ENCODE measurements at places on chromosomes 5 and 9.
A peak's percentile ranks its signal among the peaks of the same experiment; 100 is the strongest.

DNA sequence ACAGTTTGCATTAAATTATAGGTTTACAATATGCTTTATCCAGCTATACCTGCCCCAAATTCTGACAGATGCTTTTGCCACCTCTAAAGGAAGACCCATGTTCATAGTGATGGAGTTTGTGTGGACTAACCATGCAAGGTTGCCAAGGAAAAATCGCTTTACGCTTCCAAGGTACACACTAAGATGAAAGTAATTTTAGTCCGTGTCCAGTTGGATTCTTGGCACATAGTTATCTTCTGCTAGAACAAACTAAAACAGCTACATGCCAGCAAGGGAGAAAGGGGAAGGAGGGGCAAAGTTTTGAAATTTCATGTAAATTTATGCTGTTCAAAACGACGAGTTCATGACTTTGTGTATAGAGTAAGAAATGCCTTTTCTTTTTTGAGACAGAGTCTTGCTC, 41.0 kb downstream of the FXN start:
- no peak for DNase-seq

GRCh38 chr5:172606156-172606785, 34.8 kb upstream of the NEURL1B start:
- DNase-seq: no peak

- DNase-seq: no peak
Observed at GRCh38 chr9:130874783-130875182, 21.8 kb downstream of the QRFP start.

DNA sequence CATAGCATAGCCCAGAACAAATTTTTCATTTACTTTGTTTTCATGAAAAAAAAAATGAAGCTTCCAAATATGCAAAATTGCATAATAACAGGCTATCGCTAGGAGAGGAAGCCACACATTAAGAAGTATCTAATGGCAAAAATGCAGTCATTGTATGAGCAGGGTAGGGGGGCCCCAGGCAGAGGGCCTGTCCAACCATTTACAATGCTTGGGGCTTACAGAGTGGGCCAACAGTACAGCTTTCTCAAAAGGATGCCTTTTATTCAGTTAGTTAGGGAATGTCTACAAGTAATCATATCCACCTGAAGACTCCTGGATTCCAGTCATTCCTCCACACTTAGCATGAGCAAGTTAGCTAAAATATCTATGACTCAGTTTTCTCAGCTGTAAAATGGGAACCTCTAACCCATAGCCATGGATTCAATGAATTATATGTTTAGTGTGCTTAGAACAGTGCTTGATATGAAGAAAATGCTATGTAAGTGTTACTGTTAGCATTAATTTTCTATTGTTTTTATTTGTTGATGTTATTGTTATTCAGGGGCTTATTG, 117.7 kb downstream of the GAS1 start:
- DNase-seq: no peak

DNA sequence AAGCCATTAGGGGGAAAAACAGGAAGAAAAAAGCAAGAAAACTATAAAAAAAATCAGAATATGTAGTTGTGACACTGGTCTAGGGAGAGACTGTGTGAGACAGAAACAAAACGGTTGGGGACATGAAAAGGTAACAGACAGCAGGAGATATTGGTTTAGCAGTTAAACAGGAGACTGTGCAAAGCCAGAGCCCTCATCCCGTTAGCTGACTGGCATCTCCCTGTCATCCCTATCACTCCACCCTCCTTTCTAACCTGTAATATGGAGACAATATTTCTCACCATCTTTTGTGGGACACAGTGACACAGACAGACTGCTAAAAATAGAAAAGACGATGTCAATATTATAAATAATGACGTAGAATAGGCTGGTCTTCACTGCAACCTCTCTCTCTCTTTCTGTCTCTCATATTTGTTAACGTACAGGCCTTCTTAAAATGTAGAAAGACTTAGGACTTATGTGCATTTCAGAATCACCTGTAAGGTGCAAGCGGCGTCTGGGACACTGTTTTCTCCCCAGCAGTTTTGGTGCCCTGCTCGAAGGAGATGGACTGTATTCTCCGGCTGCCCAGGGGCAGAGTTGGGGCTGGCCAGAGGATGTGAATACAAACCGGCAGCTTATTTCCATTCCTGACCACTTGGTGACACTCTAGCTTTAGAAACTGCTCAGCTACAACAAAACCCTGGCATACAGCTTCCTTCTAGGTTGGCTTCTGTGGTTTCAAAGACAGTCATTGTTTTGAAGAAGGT, 190.6 kb downstream of the MAT2B start:
- DNase-seq: peak; percentile 46

- no peak for DNase-seq
Observed at GRCh38 chr9:31210978-31211570, 1173.4 kb upstream of the ACO1 start.

DNA sequence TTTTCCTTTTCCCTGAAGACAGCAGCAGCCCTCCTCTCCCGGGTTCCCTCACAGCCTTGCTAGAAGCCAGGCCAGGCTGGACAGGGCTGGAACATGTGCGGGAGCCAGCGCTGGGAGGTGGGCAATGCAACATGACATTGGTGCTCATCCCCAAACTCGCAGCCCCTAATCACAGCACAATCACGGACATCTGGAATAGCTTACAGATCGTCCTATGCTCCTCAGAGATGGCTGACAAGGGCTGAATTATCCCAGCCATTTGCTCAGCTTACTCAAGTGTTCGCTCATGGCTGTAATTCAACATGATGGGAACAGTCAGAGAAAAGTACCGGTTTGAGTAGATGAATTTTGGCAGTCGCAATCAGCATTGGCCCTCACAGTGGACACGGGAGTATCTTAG, 49.8 kb downstream of the FSTL4 start:
- DNase-seq: no peak

DNA sequence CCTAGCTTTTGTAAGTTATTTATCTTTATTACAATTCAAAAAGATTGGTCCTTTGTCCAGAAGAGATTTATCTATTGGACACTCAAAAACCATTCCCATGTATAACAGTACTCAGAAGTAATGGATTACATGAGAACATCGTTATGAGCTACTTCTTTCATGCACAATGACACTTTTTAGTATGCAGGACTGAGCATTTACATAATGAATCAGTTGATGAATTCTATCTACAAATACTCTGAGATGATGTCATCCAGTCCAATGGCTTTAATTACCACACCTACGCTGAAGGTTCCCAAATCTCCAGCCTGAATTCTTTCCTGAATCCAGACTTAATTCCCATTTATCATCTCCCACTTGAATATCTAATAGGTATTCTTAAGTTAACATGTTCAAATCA, 75.3 kb downstream of the PTBP3 start:
- DNase-seq: no peak

DNA sequence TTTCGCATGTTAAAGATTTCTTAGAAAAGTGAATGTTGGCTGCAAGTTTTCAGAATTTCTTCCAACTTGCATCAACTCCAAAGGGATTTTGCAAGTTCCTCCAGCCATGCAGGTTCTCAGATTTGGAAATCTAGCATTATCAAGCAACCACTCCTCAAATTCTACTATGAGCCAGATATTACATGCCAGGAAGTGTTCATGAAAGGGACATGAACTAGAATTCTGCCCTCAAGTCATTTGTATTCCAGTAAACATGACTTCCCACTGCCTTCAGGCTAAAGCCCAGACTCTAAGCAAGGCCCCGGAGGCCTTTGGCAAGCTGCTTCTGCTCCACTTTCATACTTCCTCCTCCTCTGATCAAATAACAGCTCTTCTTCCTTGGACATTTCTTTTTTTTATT, 111.3 kb upstream of the PAPPA start:
- no peak for DNase-seq

DNA sequence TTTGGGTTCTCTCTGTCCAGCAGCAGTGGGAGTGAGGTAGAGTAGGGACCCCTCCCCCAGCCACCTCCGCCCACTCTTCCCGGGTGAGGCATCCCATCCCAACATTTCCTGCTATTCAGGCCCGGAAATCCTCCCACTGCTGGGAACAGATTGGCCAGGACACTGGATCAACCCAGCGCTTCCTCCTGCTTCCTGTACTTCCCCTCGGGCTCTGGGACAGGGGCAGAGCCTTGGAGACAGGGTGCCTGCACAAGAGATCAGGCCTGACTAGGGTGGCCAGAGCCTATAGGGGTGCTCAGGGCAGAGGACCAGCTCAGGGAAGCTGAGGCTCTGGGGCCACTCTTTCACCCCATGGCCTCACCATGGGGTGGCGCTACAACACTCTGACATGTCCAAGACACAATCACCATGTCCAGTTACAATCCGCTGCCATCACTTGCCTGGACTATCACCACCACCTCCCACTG, 14.5 kb downstream of the SH2D3C start:
- DNase-seq: no peak

DNA sequence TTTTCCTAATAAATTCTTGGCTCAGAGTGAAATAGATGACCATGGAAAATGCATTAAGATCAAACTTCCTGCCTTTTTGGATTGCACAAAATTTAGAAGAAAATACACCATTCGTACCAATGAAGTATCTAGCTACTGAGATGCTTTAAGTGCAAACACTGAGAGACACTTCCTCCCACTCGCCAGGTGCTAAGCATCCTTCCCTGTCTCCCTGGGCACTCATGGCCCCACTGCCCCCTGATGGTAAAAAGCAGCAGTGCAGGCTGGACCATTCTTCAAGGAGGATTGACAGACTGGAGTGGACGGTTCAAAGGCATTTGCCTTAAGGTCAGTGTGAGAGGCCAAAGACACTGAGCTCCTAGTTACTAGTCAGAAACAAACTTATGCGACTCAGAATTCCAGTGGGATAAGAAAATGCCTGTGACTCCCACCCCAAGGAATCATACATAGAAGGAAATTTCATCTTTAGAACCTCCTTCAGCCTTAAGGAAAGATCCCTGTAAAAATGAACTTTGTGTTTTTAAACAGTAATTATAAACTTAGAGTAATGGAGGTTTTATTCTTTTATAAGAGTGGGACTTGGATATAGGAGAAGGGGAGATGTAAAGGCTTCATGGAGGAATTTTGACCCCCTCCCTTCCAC, 86.0 kb upstream of the SLC30A5 start:
- DNase-seq: peak; percentile 54

DNA sequence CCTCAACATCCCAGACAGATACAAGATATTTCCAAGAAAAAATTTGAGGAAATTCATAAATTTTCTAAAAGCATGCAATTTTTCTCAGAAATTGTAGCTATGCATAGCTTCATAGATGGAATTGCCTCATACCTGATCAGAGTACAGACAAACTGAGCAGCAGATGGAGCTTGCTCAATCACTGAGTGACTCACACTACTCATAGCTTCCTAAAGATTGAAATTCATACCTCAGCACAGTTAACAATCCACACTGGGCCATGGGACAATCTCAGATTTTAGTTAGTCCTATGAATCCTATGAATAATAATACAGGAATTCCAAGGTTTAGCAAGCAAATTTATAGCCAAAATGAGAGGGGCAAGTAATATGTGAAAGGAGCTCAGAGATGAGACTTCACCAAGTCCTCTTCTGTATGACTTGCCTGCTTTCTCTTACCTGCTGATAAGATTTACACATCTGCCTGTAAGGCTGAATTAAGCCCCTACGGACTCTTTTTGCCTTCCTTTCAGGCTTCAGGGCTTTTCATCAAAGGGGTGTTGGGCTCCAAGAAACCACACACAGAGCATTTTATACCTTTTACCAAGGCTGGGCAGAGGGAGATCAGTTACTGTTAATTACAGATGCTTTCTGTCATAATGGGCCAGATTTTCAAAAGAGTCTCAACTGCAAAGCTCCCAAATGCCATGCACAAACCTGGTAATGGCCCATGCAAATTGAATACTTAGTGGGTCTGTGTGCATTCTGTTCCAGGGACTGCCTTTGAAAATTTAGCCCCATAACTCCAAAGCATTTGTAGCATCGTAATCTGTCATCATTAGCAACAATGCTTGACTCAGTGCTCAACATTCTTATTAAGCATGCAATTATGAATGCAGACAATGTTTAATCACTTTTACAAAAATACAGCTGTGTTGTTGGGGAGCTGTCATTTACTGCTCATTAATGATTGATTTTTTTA, 439.3 kb downstream of the DTWD2 start:
- peak; percentile 2 for DNase-seq

DNA sequence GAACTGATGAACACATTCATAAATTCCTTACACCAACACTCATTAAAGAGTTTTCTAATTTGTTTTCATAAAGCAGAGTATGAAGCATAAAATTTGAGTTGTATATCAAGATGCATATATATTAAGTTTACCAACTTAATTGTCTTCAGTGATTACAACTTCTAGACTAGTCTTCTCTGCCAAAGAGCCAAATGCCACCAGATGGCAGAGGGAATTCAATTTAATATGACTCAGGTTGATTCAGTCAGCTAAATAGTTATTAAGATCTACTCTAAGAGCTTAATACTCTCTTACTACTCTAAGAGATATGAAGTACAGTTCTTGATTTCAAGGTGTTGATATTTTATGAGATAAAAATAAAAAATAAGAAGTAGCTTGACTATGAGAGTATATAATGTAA, 53.4 kb downstream of the CDH10 start:
- DNase-seq: no peak

GRCh38 chr5:153884612-153884957, 154.1 kb downstream of the FAM114A2 start:
- no peak for DNase-seq

DNA sequence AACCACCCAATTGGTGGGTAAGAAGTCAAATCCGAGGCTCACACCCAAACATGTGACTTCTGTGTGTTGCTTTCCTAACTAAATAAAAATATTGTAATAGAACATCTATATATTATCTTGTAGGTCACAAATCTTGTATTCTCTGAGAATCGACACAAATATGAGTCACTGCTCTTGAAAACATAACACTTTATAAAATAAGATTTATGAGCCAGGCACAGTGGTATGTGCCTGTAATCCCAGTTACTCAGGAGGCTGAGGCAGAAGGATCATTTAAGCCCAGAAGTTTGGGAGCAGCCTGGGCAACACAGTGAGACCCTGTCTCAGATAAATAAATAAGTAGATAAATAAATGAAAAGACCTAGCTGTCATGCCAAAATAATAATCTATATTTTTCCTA, 624.1 kb downstream of the ANXA1 start:
- no peak for DNase-seq

GRCh38 chr9:91307279-91307678, 54.4 kb downstream of the AUH start:
- DNase-seq: no peak

DNA sequence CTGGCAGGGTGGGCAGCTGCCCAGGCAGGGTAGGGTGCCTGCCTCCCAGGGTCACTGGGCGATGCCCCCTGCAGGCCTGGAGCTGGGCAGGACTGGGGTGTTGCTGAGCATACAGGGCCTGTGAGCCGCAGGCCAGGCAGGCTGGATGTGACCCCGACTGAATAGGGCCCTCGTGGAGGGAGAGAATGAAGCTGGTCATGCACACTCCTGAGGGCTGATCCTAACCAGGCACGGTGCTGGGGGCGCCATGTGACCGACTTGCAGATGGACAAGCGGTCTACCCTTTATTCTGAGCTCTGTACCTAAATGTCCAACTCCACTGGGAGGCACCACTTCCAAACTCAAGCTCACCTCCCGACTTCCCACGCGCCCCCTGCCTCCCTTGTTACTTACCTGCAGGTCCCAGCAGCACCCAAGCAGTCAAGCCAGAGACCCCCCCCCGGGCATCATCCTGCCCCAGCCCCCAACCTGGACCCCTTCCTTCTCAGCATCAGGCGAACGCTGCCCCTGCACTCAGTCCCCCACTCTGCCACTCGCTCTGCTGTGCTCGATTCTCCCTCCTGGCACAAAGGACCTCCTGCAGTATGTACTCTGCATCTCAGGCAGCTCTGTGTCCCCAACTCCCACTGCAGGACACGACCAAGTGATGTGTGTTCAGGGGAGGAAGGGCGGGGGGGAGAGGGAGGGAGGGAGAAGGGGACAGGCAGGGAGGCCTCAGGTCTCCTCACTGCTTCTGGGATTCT, 76.8 kb upstream of the PHYKPL start:
- no peak for DNase-seq

- no peak for DNase-seq
Observed at GRCh38 chr5:36669015-36669651, 62.7 kb downstream of the SLC1A3 start.

Measured in LHCN-M2 (cell line).